ENCODE measurements at places on chromosomes 1 and 21. TPM values are rescaled to one million over a fixed set of nuclear protein-coding genes. Genes with fewer than 3 reads are reported as not detected.

DNA sequence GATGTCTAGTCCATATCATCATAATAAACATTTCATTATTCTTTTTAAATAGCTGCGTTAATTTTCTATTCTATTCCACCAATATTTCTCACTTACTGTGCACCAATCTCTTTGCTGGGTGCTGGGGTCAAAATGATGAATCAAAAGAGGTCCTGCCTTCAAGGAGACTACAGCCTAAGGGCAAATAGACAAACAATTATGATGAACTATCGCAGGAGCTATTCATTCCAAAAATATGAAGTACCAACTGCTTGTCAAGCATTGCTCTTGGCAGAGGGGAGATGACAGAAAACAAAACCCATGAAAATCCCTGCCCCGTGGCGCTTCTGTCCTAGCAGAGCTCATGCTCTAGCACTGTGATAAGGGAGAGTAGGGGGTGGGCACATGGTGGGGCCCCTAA, 28.8 kb upstream of the SLC26A9 start:
- H3K36me3 ChIP-seq, result no peaks in the 10 kb centered on the region
- H3K4me1 ChIP-seq, result peaks cover 11% of the 10 kb centered on the region
- H3K27ac ChIP-seq, result no peak overlapping the region
- no peak for DNase-seq
- H3K27me3 ChIP-seq, result no peaks in the 10 kb centered on the region

- no peaks in the 10 kb centered on the region for H3K4me1 ChIP-seq
- H3K4me3 ChIP-seq, result no peak overlapping the region
- DNase-seq, result no peak
- no peak overlapping the region for H3K27ac ChIP-seq
- H3K36me3 ChIP-seq, result no peaks in the 10 kb centered on the region
- H3K27me3 ChIP-seq, result no peaks in the 10 kb centered on the region
These were observed 40.1 kb downstream of the PTPRC start for GRCh38 chr1:198678901-198679329.

GRCh38 chr1:226820941-226821718, 49.3 kb upstream of the PSEN2 start:
- H3K27me3 ChIP-seq, result no peaks in the 10 kb centered on the region
- H3K36me3 ChIP-seq, result no peaks in the 10 kb centered on the region
- peaks cover 23% of the 10 kb centered on the region for H3K4me1 ChIP-seq
- H3K4me3 ChIP-seq, result no peak overlapping the region

C1orf94 gene
- not detected for total RNA-seq

ITGB2 gene
- 8.0 TPM for total RNA-seq

Measured in muscle of leg (tissue), 16 donors.